Naive B cell (primary cell): ENCODE measurements at places on chromosomes 3 and 15. TPM values are rescaled to one million over a fixed set of nuclear protein-coding genes. Genes with fewer than 3 reads are reported as not detected.

Gene MNS1
- 0.98 TPM for polyA plus RNA-seq

Gene NAA50
- polyA plus RNA-seq = 103 TPM

Gene ROPN1B
- polyA plus RNA-seq = not detected

Gene TGM5
- not detected for polyA plus RNA-seq

Gene C2CD4A
- polyA plus RNA-seq = not detected

Gene THRB
- polyA plus RNA-seq = 1.9 TPM

Gene CYP1A2
- polyA plus RNA-seq = not detected

Gene LYZL4
- polyA plus RNA-seq = not detected

Gene CAPN3
- polyA plus RNA-seq = 1.2 TPM

Gene FGF7
- polyA plus RNA-seq = not detected

Gene RTP3
- not detected for polyA plus RNA-seq

Gene PRICKLE2
- polyA plus RNA-seq = not detected
